ENCODE measurements at places on chromosomes 6 and 20.

GRCh38 chr20:59976156-59976782, 18.0 kb downstream of the CDH26 start:
- no peak for DNase-seq

DNA sequence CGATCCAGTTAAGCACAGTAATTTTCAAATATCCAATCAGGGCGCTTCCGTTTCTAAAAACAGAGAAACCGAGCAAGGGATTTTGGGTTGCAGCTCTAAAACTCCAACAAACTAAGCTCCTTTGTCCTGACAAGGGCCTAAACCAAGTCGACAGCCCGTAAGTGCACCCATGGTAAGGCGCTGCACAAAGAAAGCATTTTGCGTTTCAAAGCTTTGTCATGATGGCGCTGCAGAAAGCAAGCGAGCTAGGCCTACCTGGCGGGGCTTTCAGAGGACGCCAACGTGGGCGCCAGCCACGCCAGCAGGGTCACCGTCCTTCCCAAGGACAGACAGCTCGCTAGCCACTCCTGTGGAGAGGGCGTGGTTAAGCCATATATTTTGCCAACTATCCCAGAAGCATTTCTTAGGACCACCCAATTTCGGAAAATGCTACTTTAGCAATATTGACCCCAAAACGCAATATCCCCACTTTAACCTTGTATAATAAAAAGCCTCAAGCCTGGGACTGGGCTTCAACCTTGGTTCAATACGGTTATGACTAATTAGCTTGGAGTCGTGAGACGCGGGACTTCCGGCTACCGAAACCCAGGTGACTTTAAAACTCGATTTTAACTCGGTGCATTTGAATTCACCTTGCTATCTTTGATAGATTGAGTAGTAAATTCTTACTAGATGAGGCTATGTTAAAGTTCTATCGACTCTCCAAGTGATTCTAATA, 53.8 kb downstream of the TRIM38 start:
- DNase-seq = no peak

DNA sequence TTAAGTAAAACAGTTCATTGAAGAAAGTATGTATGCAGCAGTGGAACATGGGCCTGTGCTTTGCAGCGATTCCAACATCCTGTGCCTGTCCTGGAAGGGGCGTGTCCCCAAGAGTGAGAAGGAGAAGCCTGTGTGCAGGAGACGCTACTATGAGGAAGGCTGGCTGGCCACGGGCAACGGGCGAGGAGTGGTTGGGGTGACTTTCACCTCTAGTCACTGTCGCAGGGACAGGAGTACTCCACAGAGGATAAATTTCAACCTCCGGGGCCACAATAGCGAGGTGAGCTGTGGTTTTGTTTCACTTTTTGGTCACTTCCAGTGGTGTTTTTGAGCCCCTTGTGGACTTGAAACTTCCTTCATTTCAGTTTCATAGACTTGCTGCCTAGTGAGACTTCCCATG, 1.7 kb downstream of the TULP4 start:
- DNase-seq = no peak

DNA sequence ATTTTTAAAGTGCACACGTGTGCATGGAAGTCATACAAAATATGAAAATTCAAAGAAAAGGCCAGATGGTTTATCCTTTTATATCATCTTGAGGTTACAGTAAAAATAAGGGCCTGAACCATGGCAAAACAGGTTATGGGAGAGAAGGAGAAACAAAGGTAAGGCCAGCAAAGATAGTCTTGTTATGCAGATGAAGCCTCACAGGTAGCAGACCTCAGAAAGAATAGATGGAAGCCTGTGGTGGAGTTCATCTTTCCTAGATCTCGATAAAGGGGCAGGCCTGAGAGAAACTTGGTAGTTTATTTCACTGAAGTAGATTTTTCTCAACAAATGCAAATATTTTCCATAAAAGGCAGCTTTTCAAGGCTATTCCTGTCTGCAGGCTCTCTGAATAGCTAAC, 693.8 kb downstream of the KHDRBS2 start:
- no peak for DNase-seq

DNA sequence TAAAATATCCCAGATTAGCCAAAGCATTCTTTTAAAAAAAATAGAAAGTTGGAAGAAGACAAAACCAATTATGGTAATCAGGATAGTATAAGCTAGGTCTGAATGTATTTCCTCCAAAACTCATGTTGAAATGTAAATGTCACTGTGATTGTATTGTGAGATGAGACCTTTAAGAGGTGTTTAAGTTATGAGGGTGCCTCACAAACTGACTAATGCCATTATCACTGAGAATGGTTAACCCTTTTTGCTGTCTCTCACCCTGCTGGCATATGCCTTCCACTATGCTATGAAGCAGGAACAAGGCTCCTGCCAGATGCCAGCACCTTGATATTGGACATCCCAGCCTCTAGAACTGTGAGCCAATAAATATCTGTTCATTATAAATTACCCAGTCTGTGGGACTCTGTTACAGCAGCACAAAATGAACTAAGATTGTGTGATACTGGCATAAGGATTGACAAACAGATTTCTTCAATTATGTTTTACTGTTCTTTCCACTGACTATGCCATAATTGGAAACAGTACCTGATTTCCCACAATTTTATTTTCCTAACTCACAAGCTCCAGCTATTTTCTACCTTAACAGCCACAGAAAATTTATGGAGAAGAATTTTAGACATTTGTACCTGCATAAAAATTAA, 63.8 kb downstream of the IBTK start:
- DNase-seq = no peak

DNA sequence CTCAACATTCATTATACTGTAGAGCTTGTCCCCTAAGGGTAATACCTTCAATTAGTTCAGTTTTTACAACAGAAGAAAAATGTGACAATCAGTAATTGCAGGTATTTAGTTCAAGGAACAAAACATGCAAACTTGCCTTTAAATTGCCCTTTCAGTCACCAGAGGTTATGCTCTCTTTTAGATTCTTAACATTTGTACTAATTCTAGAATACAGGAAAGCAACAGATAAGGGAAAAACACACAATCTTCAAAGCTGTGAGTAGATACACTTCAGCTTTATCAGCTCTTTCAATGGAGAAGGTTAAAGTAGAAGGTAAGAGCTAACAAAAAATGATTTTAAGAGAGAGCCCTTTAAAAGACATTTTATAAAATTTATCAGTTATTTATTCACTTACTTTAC, 173.1 kb downstream of the HS3ST5 start:
- DNase-seq = no peak
